ENCODE measurements at places on chromosomes 5 and 9.

- DNase-seq = no peak
These were observed 108.9 kb downstream of the PAM start for GRCh38 chr5:102863764-102864560.

DNA sequence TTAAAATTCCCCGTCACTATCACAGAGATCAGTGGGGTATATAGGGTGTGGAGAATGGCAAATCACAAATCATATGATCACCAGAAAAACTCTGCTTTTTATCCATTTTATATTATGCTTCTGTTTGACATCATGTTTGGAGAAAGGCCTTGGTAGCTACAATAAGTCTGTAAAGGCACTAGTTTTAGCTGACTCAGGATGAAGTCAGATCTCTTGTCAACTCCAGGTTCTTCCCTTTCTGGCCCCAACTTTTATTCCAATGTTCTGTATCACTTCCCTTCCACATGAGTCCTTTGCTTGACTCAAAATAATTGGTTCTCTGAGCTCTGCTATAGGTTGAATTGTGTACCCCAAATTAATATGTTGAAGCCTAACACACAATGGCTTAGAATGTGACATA, 484.9 kb downstream of the PTPRD start:
- no peak for DNase-seq

- no peak for DNase-seq
These were observed 431.2 kb downstream of the AGTPBP1 start for GRCh38 chr9:85310573-85310972.

DNA sequence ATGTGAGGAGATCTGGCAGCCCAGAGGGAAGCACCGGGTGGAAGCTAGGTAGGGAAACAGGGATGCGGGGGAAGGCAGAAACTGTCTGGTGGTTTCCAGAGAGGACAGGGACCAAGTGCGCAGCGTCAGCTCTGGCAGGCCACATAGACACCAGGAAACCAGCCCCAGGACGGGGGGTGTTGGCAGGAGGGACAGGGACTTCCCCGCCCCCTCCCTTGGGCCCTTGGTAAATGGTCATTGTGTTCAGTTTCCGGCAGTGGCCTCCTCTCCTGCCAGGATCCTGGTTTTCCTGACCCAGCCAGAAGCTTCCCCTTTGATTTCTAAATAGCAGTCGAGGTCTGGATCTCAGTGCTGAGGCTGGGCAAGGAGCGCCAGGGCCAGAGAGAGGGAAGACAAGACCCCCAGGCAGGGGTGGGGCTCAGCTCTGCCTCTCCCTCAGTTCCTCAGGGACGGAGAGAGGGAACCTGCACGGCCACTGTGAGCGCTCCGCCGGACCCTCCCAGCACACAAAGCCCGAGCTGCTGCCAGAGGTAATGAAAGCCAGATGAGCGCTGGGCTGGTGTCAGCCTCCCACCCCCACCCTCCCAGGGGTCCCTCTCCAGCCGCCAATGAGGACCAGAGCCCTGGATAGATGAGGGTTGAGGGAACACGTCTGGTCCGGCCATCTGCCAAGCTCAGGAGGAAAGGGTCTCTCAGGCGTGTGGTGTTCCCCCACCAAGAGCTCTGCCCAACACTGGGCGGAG, 1.8 kb downstream of the RALGDS start:
- no peak for DNase-seq

GRCh38 chr9:88533951-88534455, 975 bp upstream of the NXNL2 start:
- DNase-seq = no peak

DNA sequence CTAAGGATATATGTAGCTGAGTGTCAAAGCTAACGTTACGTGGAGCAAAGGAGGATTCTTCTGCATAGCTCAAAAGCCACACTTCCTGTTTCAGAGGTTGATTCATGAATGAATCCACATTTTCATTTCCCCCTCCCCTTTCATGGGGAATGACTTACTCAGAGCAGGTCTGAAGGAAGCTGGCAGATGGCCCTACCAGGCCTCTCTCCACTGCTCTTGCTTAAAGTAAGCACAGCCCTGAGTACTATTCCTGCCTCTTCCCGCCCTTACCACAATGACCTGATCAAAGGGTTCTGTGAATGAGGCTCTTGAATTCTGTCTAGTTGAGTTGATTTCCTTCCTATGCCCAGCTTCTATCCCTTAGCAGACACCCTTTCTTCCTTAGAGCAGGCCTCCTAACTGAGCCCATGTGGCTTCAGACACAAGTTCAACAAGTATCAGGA, 6.3 kb downstream of the IGIP start:
- DNase-seq = no peak

GRCh38 chr9:89916001-89916597, 311.3 kb downstream of the GADD45G start:
- no peak for DNase-seq

GRCh38 chr5:58477760-58478376, 13.4 kb upstream of the GAPT start:
- DNase-seq = no peak

GRCh38 chr9:133049043-133049442, 12.7 kb upstream of the CEL start:
- DNase-seq = no peak

DNA sequence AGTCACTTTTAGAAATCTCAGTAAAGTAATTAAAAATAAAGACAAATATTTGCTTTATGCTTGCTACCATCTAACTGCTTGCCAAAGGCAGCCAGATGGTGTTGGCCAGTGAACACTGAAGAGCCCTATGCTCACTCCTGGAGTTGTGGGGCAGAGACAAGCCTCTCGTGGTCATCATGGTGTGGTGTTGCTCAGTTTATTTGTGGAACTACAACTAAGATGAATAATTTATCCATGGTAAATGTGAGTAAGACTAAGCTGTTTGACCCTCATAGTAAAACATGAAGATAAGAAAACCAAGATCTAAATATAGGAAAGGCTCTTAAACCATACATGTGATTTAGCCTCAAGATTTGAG, 100.7 kb downstream of the PDE8B start:
- no peak for DNase-seq

DNA sequence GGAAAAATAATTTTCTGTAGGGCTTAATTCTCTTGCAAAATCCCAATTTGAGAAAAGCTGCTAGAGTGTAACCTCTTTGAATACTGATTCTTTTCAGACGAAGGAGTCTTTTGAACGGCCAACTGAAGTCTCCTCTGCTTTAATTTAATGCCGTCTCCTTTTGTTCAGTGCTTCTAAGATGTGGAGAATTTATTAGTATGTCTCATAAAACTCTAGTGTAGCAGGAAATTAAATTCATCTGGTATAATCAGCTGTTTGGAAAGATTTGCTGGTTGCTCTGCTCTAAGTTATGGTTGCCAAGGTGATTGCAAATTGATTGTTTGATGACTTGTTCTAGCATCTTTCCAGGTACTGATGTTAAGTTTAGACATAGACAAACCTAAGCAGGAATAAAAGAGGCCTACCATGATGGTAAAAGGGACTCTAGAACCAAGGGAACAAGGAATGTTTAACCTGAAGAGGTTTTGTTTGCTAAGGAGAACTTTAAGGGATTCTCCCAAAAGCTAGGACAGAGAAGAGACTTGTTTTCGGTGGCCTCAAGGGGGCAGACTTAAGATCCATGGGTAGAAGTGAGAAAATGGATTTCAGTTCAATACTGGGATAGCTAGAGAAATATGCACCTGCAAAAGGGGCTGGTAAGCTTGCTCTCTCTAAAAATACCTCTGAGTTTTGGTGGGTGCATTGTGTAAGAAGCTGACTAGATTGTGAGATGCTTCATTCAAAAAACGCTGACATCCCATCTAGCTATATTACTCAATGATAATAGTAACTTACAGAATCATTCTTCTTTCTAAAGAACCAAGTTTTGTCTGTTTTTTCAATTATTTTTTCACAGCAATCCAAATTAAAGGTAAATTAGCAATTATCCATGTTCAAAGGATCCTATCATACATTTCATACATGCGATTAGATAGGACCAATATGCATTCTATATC, 5.7 kb upstream of the ADRB2 start:
- DNase-seq = no peak

DNA sequence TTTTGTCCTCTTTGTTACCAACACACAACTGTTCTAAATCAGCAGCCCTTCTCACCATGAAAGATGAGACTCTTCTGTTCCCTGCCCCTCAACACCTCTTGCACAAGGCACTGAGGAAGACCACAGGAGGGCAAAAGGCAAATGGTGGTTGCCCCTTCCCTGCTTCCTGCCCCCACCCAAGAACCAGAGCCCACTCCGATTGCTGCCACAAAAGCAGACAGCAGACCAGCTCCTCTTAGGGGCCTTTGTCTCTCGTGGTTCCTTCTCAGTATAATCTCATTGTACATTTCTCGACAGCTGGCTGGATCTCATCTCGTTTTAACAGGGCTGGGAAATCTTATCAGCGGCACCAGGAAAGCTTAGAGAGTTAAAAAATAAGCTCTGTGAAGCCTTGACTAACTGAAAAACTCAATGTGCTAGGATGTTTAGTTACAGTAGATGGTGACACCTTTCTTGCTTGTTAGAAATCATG, 1.1 kb downstream of the MVB12B start:
- DNase-seq = no peak

- DNase-seq = no peak
These were observed 61.7 kb upstream of the SUB1 start for GRCh38 chr5:32523625-32524024.

- DNase-seq = no peak
These were observed 44.9 kb upstream of the STXBP1 start for GRCh38 chr9:127567035-127567729.

- no peak for DNase-seq
These were observed 99.8 kb downstream of the TAF11L14 start for GRCh38 chr5:17734011-17734410.

DNA sequence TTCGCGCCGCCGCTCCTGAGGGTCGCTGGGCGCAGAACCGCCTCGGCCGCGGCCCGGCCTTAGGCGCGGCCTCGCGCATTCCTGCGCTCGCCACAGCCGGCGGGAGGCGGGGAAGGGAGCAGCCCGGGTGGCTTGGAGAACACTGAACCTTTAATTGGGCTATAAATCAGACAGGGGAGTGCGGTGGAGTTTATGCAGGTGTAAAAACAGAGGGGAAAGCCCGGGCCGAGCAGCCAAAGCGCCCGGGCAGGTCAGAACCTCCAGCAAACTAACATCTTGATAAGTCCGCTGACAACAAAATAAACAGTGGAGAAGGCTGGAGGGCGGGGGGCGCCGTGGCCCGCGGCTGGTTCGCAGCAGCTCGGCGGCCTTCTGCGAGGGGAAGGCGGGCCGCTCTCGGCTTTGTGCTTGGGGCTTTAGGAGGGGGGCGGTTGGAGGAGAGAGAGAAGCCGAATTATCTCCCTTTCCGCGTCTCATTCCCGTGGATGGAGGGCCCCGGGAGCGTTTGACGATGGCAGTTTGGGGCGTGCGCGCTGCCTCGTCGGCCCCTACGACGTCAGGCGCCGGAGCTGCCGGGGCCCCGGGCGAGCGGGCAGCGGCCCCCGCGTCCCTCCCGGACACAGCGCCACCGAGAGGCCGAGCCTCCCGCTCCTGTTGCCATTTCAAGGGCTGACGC, 11.3 kb downstream of the FOXD1 start:
- DNase-seq = no peak

- DNase-seq = no peak
These were observed 471.7 kb upstream of the RORB start for GRCh38 chr9:74025402-74025925.

DNA sequence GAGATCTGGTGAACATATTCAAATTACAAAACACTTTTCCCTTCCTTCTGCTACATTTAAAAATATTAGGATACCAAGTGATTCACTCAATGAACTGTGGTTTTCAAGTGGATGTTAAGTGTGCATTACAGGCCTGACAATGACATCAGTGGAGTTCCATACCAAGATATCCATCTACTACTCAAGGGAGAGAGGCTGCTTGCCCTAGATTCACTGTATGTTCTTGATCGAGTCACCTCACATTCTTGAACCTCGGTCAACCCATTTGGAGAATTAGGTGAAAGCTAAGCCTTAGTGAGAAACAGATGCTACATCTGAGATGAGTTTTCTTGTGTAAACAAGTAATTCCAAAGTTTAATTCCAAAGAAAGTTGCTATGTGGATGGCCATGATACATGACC, 142.2 kb downstream of the FGF10 start:
- DNase-seq = no peak

DNA sequence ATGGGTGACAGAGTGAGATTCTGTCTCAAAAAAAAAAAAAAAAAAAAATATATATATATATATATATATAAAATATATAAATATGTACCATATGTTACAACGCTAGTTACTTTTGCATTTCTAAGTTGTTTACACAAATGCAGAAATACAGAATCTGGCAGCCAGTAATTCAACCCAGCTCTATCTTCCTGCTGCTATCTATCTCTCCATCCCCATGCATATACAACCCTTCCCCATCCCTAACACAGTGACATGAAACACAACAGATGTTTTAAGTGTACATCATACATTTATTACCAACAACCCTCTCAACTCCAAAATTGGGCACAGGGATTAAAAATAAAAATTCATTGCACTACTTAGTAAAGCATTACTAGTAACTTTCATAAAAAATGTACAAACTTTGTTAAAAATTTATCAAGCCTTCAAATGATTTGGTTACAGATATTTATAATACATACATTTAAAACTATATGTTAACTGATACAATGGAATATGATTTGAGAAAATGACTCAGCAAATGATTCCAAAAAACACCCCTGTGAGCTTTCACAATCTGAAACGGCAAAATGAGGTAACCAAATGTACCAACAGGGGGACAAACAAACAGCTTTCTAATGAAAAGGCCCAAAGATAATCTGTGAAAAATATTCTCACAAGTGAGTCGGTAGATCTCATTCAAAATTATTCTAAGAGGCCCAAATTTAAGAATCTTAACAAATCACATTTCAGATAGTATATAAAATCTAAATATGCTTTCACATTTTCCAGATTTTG, 63.8 kb downstream of the RNF38 start:
- no peak for DNase-seq

DNA sequence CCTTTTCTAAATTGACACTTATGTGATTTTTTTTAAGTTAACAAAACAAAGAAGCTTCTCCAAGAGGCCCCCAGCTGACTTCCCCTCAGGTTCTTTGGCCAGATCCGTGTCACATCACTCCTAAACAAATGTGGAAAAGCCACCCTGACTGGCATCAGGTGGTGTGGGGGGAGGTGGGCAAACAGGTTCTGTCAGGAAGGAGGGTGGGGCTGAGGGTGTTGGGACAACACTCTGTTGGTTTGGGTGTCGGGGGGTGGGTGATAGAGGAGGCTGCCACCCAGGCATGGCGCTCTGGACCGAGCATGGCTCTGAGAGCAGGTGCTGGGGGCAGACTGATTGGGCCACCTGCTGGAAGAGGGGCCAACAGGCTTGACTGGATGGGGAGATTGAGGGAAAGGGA, 210.9 kb downstream of the HSPA4 start:
- no peak for DNase-seq

DNA sequence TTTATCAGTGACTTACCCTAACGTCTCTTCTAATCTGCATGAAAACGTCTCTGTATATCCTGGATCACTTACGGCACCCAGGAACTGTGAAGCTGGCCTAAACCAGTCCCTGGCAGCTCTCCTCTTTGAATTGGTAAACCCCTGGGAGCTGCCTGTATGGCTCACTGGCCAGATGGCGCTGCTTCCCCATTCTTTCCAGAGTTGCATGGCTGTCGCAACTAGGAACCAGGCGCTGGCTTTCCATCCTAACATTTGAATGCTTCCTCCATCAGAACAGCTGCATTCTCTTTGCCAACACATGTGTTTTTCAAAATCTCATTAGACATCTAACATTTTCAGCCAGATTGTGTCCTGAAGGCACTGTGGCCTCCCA, 8.0 kb upstream of the PCA3 start:
- no peak for DNase-seq

GRCh38 chr5:128798871-128799270, 166.4 kb upstream of the SLC27A6 start:
- DNase-seq = no peak
